ENCODE measurements at places on chromosomes 4 and X.

DNA sequence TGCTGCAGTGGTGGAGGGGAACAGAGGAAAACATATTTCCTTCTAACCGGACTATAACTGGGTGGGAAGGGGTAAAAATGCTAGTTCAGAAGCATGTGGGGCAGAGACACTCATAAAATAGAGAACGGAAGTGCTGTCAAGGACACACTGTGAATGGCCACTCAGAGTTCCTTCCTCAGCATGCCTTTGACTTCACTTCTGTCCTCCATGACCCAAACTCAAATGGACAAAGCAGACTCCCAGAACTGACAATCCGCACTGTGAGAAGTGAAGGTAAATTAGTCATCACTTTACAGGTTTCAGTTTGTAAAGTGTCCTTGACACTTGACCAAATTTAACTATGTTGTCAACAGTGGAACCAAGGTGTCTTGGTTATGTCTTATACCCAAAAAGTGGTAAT is 30.2 kb upstream of the ELF2 start:
- no peak overlapping the region for H3K4me3 ChIP-seq
- no peaks in the 10 kb centered on the region for H3K36me3 ChIP-seq
- no peak for DNase-seq
- H3K27ac ChIP-seq: peak overlapping the region; percentile 1
- H3K27me3 ChIP-seq: no peaks in the 10 kb centered on the region

GRCh38 chr4:128275346-128275745 is 12.3 kb downstream of the PGRMC2 start:
- no peak overlapping the region for H3K27ac ChIP-seq
- H3K4me1 ChIP-seq: peaks cover 5% of the 10 kb centered on the region
- no peaks in the 10 kb centered on the region for H3K27me3 ChIP-seq
- no peak for DNase-seq
- no peaks in the 10 kb centered on the region for H3K36me3 ChIP-seq
- no peak overlapping the region for H3K4me3 ChIP-seq

DNA sequence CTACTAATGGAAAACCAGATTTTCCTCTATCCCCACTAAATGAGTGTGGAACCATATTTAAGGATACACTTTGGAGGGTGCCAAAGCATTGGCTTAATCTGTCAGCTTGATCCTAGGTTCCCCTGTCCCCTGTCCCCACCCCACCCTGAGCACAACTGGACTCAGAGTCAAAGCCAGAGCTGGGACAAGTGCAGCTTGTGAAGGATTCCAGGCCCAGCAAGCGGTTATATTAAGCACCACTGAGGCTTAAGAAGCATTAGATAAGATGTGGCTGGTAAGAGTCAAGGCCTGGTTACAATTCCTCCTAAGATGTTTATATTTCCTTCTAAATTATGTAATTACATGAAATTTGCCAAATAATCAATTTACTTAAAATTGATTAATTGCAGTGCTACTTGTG is 350.0 kb upstream of the GATB start:
- DNase-seq: no peak
- no peaks in the 10 kb centered on the region for H3K36me3 ChIP-seq
- no peaks in the 10 kb centered on the region for H3K27me3 ChIP-seq

- H3K27ac ChIP-seq: no peak overlapping the region
- no peak for DNase-seq
- H3K4me3 ChIP-seq: no peak overlapping the region
- peaks cover 63% of the 10 kb centered on the region for H3K4me1 ChIP-seq
These were observed 13.2 kb downstream of the TAPT1 start for GRCh38 chr4:16213121-16213520.

GRCh38 chr4:61318431-61318830 is 118.3 kb downstream of the ADGRL3 start:
- no peak for DNase-seq
- H3K36me3 ChIP-seq: no peaks in the 10 kb centered on the region

DNA sequence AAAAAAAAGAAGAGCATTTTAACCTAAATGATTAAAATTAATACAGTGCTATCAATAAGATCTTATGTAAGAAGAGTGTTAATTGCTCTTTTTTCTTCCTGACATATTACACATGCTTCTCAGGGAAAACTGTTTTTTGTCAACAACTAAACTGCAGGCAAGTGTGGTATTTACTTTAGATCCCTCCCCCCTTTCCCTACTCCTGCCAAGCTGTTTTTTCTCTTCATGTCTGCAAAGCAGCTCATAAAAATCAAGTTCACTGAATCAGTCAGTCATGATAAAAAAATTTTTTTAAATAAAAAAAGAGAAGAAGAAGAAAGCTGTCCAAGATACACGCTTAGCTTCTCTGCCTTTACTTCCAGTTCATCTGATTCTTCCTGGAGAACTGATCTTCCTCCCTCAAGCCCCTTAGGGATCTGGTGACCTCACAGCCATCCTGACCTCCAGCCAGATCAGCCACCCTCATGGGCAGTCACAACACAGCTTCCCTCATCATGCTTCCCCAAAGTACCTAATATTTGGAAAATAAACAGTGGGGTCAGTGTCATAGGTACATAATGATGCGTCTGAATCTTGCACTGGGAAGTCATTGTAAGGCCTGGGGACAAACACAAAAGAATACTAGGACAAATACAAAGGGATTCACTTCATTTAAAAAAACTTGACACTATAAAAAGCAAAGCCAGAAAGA is 87.0 kb downstream of the ZNF827 start:
- H3K4me1 ChIP-seq: peaks cover 22% of the 10 kb centered on the region
- H3K27me3 ChIP-seq: no peaks in the 10 kb centered on the region
- no peak overlapping the region for H3K4me3 ChIP-seq

DNA sequence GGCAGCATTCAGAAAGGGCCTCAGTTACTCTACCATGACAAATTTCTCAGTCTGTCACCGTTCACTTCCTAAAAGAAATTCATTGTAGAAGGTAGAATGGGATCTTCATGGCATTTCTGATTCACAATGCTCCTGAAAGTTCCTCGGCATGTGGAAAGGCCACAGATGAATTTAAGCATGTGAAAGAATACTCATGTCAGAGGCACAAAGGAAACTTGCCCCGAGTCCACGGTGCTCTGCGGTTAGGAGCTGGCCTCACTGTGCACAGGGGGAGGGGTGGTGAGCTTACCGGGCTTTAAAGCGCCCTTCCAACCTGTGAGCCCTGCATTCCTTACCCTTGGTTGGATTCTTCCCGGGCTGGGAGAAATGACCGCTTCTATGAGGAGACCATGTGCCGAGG is 9.3 kb downstream of the TKTL1 start:
- H3K4me1 ChIP-seq: no peaks in the 10 kb centered on the region
- H3K36me3 ChIP-seq: no peaks in the 10 kb centered on the region
- no peak for DNase-seq
- no peak overlapping the region for H3K27ac ChIP-seq
- H3K4me3 ChIP-seq: no peak overlapping the region

- no peaks in the 10 kb centered on the region for H3K36me3 ChIP-seq
- no peaks in the 10 kb centered on the region for H3K27me3 ChIP-seq
- H3K4me3 ChIP-seq: no peak overlapping the region
- no peaks in the 10 kb centered on the region for H3K4me1 ChIP-seq
- no peak overlapping the region for H3K27ac ChIP-seq
- no peak for DNase-seq
These were observed 275.0 kb downstream of the PARM1 start for GRCh38 chr4:75207902-75208301.

GRCh38 chrX:104668550-104668949 is 102.6 kb downstream of the IL1RAPL2 start:
- H3K27ac ChIP-seq: no peak overlapping the region
- no peaks in the 10 kb centered on the region for H3K27me3 ChIP-seq
- no peaks in the 10 kb centered on the region for H3K4me1 ChIP-seq
- no peaks in the 10 kb centered on the region for H3K36me3 ChIP-seq
- DNase-seq: peak; percentile 21

DNA sequence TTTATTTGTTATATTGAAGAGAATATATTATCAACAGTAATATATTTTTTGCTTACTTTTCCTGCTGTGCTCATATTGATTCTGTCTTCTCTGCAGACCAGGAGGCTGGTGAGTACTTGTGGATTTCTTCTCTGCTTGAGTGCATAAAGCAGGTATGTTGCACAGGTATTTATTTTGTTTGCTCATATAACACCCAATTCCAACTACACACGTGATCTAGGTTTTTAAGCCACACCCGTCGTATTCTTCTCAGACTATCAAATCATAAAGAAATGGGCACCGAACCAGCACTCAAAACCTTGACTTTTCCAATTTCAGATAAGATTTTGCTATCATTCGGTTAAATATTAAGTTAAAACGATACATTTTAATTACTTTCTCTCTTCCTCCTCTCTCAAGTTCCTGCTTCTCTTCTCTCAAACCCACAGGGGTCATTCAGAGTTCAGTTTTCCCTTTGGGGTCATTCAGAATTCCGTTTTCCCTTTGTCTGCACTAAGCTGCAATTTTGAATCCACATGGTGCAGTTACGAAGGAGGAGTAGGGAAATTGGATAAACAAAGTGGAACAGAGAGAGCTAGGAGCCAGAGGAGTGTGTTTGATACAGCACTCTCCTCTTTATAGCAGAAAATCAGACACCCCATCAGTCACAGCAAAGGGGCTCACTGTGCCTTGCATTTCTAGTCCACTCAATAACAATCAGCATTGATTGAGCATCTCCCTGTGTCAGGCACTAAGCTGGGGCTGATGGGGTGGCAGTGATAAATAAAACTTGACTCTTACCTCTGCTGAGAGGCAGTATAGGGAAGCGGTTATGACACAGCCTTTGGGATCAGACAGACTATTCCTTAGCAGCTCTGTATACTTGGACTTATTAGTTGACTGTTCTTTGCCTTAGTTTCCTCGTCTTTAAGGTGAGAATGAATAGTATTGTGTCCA is at the start of gene ADH1C:
TSS of gene ADH1C (minus strand) at position 145 of the 936 bp plus-strand sequence. CDS start at position 74, 71 bp downstream.
- no peak within 1 kb of the TSS for H3K27ac ChIP-seq
- H3K4me1 ChIP-seq: no peaks in the 10 kb centered on the region
- H3K4me3 ChIP-seq: peak within 1 kb of the TSS; percentile 11
- DNase-seq: no peak

DNA sequence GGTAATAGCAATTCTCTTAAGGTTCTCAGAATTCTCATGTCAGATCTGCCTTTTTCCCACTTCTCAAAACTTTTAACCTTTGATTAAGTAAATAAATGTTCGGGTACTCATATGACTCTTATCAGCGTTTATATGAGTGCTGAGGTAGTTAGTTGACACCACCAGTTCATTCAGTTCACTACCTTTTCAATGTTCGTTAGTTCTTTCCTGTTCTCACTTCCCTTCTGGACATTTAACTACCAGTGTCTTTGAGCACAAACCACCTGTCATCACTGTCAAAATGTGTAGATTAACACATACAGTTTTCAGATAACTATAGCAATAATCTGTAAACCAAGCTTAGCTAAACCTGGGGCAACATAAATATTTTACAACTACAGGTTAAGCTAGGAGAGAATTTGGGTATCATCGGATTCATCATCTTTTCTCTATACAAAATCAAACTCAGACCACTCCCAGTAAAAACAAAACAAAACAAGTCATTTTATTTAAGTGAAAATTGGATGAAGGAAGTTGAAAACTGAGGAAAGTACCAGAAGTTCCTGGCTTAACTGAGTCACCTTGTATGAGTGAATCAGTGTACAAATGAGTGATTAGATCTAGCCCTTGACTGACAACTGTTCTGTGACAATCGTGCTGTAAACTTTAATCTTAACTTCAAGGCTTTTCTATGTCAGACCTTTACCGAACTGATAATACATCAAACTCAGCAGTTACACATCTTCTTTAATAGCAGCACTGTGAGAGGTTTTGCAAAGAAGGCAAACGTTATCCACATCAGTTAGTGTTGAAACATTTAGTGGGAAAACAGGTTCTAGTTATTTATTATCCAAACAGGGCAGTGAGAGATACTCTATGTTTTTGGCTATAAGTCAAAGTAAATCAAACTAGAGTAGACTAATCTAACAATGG is 41.9 kb downstream of the ARHGEF38 start:
- H3K27ac ChIP-seq: no peak overlapping the region
- no peaks in the 10 kb centered on the region for H3K4me1 ChIP-seq
- no peaks in the 10 kb centered on the region for H3K36me3 ChIP-seq
- H3K27me3 ChIP-seq: no peaks in the 10 kb centered on the region
- DNase-seq: no peak
- no peak overlapping the region for H3K4me3 ChIP-seq

GRCh38 chr4:101018836-101019235 is 328.5 kb downstream of the PPP3CA start:
- no peak overlapping the region for H3K4me3 ChIP-seq
- no peaks in the 10 kb centered on the region for H3K27me3 ChIP-seq

- H3K27me3 ChIP-seq: no peaks in the 10 kb centered on the region
- no peaks in the 10 kb centered on the region for H3K4me1 ChIP-seq
- H3K27ac ChIP-seq: no peak overlapping the region
These were observed 36.3 kb downstream of the SMIM31 start for GRCh38 chr4:164790249-164790648.

GRCh38 chr4:183118141-183118540 is 19.1 kb downstream of the WWC2 start:
- peaks cover 13% of the 10 kb centered on the region for H3K4me1 ChIP-seq
- no peaks in the 10 kb centered on the region for H3K36me3 ChIP-seq
- no peak for DNase-seq
- H3K27ac ChIP-seq: no peak overlapping the region
- no peak overlapping the region for H3K4me3 ChIP-seq

DNA sequence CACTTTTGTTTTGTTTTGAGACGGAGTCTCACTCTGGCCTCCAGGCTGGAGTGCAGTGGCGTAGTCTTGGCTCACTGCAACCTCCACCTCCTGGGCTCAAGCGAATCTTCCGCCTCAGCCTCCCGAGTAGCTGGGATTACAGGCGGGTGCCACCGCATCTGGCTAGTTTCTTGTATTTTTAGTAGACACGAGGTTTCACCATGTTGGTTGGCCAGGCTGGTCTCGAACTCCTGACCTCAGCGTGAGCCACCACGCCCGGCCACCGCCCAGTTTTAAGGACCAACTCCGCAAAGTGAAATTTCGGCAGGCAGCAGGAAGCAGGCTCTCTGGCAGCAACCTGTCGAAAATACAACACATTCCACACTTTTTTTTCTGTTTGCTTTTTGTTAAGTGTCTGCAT is 13.4 kb downstream of the DHRSX start:
- H3K27me3 ChIP-seq: no peaks in the 10 kb centered on the region
- no peak overlapping the region for H3K4me3 ChIP-seq
- no peaks in the 10 kb centered on the region for H3K4me1 ChIP-seq
- H3K36me3 ChIP-seq: no peaks in the 10 kb centered on the region

DNA sequence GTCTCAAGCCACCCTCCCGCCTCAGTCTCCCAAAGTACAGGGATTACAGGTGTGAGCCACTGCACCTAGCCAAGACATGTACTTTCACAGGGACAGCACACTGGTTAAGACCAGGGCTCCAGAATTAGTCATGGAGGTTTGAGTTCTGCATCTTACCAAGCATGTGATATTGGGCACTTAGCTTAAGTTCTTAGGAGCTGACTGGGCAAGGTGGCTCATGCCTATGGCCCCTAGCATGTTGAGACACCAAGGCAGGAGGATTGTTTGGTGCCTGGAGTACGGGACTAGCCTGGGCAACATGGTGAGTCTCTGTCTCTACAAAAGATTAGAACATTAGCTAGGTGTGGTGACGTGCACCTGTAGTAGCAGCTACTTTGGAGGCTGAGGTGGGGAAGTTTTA is 2.6 kb upstream of the TMEM192 start:
- H3K4me3 ChIP-seq: no peak overlapping the region
- no peak for DNase-seq
- peaks cover 4% of the 10 kb centered on the region for H3K4me1 ChIP-seq
- no peaks in the 10 kb centered on the region for H3K36me3 ChIP-seq
- no peaks in the 10 kb centered on the region for H3K27me3 ChIP-seq
- no peak overlapping the region for H3K27ac ChIP-seq
